Hippocampal formation (tissue), 2 donors: ENCODE measurements at places on chromosomes 11 and 22.

- DNase-seq = no peak
Observed at GRCh38 chr22:42320443-42321416, 50.3 kb upstream of the TCF20 start.

DNA sequence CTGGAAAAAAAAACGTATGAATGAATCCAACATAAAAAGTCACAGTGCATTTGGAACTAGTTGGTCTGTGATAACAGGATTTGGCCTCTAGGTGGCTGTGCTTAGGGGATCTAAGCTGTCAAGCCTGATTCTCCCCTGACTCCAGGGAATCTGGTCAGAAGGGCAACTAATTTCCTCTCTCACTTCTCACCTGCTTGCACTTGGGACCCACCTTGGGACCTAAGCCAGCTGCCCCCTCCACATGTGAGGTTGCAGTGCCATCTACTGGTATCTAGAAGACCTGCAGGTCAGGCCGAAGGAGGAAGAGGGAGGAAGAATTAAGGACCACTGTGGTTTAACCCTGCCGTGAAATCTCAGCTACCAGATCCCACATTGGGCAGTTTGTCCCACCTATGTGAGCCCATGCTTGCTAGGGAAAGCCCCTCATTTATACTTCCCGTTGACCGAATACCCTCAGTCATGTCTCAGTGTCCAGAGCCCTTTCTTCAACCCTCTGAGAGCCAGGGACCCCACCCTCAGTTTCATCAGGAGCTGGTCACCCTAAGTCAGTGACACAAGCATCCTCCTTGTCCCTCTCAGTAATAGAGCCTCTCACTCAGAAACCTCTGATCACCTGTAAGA is 33.2 kb upstream of the CAVIN3 start:
- DNase-seq = peak; percentile 26

- no peak for DNase-seq
Observed at GRCh38 chr11:130037058-130037457, 32.6 kb upstream of the APLP2 start.

DNA sequence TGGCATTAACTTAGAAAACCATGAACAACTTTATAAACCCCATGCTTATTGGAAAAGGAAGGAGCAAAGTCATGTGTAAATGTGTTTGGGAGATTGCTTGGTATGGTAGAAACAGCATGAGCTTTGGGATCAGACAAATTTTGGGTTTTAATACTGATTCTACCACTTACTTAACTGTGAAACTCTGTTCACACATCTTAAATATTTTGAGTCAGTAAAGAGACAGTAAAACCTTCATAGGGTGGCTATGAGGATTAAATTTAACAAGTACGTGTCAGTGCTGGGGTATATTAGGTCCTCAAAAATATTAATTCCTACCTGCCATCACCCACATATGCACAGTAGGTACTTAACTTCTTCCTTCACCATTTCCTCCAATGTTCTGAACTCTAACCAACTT is 96.5 kb downstream of the CD44 start:
- DNase-seq = no peak

DNA sequence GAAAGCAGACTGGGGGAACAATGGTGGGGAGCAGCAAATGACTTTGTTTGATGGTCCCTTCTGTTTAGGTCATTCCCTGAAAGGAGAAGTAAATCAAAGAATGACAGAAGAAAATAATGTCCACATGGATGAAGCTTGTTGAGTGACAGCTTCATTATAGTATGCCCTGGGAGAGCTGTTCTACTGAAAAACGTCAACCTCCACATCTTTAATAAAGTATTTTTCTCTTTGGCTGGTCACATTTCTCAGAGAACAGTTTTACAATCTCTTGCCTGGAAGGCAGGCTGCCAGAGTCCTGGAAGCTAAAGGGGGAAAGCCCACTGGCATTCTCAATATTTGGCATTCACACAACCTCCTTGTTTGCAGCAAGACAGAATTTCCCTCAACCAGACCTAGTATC is 287.9 kb downstream of the SWAP70 start:
- DNase-seq = no peak
